Stimulated activated CD4-positive, alpha-beta T cell treated with anti-CD3 and anti-CD28 coated beads, TNF-alpha, amount 100 ng/mL, for 1 hour (primary cell): ENCODE measurements at places on chromosomes 4 and X.

DNA sequence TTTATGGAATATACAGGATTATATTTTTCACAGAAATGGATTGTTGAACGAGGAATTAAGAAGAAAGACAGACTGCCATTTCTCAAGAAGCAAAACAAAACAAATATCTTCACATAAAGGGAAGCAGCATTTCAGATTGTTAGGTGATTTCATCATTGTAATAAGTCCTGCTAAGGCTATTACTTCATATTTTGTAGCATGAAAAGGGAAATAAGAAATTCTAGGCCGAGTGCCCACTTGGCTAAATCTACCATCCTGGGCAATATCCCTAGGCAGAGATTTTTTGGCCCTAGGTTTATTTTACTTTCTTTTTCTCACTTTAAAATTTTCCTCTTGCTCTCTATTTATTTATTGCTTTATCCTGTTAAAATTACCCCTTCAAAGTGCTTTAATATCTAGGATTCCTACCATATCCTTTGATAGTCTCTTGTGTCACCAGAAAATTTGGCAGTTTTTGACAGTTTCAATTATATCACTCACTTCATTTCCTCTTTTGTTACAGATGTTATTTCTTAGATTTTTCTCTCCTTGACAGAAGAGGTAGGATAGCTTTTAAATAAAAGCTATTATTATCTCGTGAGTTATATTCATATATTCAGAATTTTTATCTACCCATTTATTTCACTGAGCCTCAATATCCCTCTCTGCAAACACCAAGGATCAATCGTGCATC lies 142.3 kb downstream of the PDGFC start:
- DNase-seq, result no peak

GRCh38 chr4:55132775-55133174 lies 7.4 kb upstream of the KDR start:
- DNase-seq, result no peak

DNA sequence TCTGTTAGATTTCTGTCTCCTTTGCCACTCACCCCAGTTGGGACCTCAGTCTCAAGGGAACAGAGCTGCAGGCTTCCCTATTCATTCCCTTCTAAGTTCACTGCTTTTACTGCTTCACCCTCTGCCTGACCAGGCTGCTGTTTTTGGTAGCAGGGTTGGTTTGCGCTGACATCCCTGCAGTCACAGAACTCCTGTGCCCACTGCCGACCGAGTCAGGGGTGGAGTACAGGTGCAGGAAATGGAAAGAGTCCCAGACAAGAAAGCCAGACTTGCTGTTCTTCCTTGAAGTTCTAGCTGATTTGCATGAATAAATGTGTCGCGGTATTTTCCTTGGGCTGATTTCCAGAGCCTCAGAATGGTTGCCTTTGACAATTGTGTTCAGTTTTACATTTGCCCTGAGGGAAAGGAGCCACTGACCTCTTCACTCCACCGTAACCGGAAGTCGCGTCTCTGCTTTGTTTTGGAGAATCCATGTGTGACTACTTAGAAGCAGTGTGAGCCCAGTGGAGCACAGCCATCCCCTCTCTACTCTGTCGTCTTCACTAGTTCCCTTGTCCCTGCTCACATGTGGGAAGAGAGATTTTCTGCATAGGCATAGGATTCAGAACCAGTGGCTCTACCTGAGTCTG lies 84.8 kb downstream of the TNIP2 start:
- no peak for DNase-seq

- no peak for DNase-seq
These were observed 25.8 kb downstream of the PPEF1 start for GRCh38 chrX:18733287-18733686.

- DNase-seq, result no peak
These were observed 235.4 kb downstream of the MAML3 start for GRCh38 chr4:139918591-139918990.
